AG04449 (cell line): ENCODE measurements at places on chromosomes 7 and 10.

- no peak for DNase-seq
Measured at GRCh38 chr7:131305152-131305551, 22.5 kb upstream of the MKLN1 start.

- DNase-seq, result no peak
Measured at GRCh38 chr7:97130417-97131139, 13.1 kb downstream of the SDHAF3 start.

GRCh38 chr7:104643587-104644217 is 315.3 kb downstream of the LHFPL3 start:
- no peak for DNase-seq

GRCh38 chr7:107966711-107967110 is 36.2 kb downstream of the LAMB1 start:
- DNase-seq, result peak; percentile 63

- DNase-seq, result no peak
Measured at GRCh38 chr10:133151543-133151972, 8.5 kb upstream of the KNDC1 start.

GRCh38 chr7:145009876-145010275 is 174.0 kb upstream of the TPK1 start:
- DNase-seq, result no peak

DNA sequence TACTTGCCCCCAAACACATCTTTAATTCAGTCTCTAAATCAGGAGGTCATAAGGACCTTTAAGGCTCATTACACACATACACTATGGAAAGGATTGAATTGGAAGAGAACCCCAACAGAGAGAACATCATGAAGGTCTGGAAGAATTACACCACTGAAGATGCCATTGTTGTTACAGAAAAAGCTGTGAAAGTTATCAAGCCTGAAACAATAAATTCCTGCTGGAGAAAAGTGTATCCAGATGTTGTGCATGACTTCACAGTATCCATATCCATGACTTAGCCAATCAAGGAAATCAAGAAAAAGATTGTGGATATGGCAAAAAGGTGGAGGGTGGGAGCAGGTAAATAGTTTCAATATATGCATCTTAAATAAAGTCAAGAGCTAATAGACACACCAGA is 13.7 kb downstream of the LIPA start:
- no peak for DNase-seq

DNA sequence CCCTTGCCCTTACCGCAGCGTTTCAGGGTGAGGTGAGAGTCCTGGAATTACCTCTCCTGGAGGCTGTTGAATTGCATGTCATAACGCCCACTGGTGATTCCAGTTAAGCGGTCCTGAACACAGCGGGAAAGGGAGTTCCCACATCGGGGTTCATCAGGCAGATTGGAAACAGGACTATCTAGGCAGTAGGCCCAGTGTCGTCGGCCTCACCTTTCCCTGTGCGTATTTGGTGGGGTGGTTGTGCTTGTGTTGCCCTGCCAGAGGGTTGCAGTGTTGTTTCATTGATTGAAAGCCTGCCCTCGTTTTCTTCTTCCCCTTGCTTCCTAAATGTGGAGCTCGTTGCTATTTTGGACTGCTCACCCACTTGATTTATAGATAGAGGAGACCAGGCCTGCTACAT is 10.6 kb upstream of the SUN1 start:
- no peak for DNase-seq

- DNase-seq, result no peak
Measured at GRCh38 chr10:13184730-13185514, 23.6 kb downstream of the MCM10 start.

- DNase-seq, result no peak
Measured at GRCh38 chr7:4837041-4837802, 24.6 kb downstream of the PAPOLB start.

- DNase-seq, result no peak
Measured at GRCh38 chr10:76141376-76141775, 710.0 kb downstream of the LRMDA start.

GRCh38 chr7:151207804-151208203 is 2.5 kb downstream of the H2BK1 start:
- DNase-seq, result no peak
